ENCODE measurements at places on chromosomes 1 and 21. TPM values are rescaled to one million over a fixed set of nuclear protein-coding genes. Genes with fewer than 3 reads are reported as not detected.

DNA sequence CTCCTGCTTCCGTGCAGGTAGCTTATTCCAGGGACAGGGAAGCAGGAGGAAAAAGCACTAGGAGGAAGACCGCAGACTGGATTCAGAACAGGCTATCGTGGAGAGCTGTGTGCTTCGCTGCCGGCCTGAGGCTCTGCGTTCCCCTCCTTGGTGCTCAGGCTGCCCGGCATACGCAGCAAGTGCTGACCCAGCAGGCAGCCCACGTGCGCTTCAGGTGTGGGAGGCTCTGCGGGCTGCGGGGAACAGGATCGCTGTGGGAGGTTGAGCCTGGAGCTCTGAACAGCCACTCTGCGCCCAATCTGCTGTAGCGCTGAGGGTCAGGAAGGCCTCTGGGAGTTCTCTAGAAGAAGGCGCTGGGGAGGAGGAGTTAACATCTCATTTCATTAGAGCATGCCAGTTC is 27.9 kb downstream of the DOP1B start:
- DNase-seq, result no peak

DNA sequence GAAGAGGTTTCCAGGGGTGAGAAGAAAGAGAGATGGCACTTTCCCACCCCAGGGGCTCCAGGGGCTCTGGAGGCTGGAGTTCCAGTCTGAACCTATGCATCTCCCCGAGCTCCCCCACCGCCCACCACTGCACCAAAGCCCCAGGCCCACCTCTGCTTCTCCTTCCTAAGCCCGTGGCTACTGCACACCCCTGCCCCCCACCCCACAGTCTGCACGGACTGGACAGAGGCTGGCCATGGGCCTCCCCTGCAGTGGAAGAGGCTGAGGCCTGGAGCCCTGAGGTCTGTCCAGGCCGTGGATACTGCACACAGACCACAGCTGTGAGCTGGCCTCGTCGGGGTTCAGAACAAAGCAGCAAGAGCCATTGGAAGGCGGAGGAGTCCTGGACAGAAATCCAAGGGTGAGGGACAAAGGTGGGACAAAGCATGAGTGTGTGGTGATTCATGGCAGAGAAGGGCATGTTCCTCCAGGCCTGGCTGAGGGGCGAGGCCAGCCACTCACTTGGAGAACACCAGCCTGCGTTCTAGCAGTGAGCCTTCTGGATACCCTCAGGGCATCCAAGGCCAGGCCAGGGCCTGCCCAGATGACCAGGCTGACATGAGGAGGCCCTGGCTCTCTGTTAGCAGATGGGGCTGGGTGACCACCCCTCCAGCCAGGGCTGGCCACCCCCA is 244.8 kb upstream of the VAMP3 start:
- no peak for DNase-seq

DNA sequence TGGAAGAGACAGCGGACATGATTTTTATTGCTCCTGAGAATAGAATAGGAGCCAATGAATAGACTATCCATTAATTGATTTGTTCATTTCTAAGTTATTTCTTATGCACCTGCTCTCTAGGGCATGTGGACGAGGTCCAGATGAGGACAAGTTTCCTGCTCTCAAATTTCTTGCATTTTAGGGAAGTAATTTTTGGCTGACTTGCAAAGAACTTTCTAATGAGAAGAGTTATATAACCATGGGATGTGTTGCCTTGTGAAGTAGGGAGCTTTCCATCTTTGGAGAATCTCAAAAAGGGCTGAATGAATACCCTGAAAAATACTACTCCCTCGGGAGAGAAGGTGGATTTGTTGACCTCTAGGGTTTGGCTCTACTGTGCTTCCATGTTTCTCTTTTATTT is 243.0 kb downstream of the KIF26B start:
- no peak for DNase-seq

GRCh38 chr1:50422946-50423669 is at the start of gene DMRTA2:
DMRTA2 (minus strand) TSS chr1:50423443; CDS start chr1:50421536, 1,907 bp downstream.
- DNase-seq, result no peak

IQCC gene
- 0.78 TPM for total RNA-seq

OR2G6 gene
- not detected for total RNA-seq

LYPD8 gene
- total RNA-seq, result not detected

DNA sequence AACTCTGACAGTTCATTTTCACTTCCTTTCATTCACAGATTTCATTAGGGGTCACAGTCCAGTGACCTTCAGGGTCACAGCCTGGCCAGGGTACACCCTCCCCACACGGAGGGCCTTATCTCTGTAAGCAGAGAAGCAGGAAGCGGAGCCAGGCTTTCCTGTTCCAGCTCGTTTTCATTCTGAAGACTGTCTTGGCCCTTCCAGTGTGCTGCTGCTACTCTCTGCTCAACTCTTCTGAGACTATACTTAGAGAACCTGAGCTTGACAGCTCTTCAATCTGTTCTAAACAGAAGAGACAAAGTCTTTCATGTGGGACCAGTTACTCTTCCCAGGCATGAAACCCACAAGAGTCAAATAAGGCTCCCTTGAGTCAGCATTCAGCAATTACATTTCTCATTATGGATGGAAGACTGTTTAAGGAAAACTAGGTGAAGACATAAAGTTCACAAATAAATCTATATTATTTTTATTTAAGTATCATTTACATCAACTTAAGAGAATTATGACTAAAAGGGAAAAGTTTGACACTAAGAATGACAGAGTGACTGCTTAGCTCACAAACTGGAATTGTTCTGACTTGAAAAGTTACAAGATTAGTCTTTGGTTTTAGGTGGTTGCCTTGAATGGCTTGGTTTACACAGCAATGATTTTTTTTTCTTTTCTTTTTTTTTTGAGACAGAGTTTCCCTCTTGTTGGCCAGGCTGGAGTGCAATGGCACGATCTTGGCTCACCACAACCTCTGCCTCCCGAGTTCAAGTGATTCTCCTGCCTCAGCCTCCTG is 4.8 kb upstream of the TDRD10 start:
- DNase-seq, result no peak

CLCNKA gene
- 1.2 TPM for total RNA-seq

DNA sequence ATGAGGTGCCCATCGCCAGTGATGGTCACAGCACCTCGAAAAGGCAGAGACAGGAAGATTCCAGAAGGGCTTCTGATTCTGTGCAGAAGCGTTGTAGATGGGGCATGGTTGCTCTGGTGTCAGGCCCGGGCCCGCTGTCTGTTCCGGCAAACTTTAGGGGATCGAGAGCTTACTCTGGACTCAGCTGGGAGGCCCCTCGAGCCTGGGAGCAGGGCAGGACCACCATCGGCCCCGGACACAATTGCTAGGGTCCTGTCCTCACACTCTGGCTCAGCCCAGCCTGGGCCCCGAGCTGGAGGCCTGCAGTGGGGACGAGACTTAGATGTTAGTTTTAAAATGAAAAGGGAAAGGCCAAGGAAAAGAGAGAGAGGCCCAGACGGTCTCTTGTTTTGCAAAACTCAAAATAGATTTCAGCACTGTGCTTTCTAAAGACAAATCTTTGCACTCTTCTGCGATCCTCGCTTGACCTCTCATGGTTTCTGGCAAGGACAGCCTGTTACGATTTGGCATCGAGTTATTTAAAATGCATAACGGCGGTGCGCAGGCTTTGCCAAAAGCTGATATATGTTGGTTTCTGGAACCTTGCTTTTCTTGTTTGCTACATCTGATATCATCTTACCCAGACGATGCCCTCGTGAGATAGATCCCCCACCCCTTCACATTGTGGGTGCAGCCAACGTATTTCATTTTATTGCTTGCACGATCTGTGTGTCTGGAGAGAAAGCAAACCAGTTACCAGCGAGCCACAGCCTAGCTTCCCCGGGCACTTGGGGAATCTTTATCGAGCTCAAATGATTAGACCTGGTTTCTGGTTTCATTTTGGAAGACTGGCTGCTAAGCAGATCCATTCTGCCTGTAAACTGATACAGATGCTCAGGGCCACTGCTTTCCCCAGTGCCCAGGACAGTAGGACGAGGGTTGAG is 58.0 kb downstream of the PRDM16 start:
- no peak for DNase-seq

- DNase-seq, result peak; percentile 61
Measured at GRCh38 chr1:30462826-30463425, 260.5 kb downstream of the MATN1 start.

FMO2 gene
- total RNA-seq, result 19.8 TPM

DNA sequence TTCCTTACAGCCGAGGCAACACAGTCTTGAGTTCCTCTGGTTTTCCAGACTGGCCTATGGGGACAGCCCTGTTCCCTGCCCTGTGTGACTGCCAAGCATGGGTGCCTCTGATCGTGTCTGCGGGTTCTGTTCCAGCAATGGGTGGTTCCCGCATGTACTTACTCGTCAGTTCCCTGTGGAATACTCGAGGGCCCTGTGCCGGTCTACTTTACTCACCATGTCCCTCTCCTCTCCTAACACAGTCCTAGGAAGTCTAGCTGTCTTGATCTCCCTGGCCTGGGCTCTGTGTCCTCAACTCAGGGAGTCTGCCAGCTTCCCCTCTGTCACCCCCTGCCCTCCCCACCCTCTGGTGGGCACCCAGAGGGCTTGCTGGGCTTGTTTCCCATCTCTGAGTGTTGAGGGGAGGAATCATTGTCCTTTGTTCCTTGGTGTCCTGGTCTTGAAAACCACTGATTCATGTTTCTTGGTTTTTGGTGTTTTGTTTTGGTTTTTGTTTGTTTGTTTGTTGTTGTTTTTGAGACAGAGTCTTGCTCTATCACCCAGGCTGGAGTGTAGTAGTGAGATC is 36.0 kb downstream of the TRAPPC10 start:
- no peak for DNase-seq

- DNase-seq, result no peak
Measured at GRCh38 chr1:88462488-88463261, 221.4 kb upstream of the PKN2 start.

KISS1 gene
- total RNA-seq, result not detected

MEX3A gene
- total RNA-seq, result 0.24 TPM

- DNase-seq, result no peak
Measured at GRCh38 chr1:67348586-67349252, 41.0 kb downstream of the IL12RB2 start.

DNA sequence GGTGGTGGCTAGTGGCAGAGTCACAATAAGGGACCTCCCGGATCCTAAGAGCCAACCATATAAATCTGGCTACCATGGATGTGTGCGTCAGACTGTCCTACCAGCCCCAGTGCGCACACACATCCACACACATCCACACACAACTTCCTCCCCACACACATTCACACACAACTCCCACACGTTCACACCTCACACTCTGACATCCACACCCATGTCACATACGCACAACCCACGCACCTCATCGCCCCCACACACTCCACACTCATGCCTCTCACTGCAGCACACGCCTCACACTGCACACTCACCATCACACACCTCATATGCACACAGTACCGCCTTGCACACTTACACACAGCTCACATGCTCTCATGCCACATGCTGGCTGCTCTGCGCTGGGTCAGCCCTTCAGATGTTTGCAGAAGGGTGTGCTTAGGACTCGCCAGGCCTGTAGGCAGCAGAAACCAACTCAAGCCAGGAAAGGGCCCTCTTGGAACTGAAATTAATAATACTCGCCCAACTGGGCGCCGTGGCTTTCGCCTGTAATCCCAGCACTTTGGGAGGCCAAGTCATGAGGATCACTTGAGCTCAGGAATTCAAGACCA is 3.0 kb downstream of the LDLRAD2 start:
- no peak for DNase-seq

CYP4B1 gene
- not detected for total RNA-seq

ACTL8 gene
- total RNA-seq, result not detected

GRCh38 chr1:156655904-156656516 is 14.1 kb downstream of the BCAN start:
- no peak for DNase-seq

GRCh38 chr1:112346801-112347350 is 49.1 kb upstream of the CTTNBP2NL start:
- DNase-seq, result no peak

DNA sequence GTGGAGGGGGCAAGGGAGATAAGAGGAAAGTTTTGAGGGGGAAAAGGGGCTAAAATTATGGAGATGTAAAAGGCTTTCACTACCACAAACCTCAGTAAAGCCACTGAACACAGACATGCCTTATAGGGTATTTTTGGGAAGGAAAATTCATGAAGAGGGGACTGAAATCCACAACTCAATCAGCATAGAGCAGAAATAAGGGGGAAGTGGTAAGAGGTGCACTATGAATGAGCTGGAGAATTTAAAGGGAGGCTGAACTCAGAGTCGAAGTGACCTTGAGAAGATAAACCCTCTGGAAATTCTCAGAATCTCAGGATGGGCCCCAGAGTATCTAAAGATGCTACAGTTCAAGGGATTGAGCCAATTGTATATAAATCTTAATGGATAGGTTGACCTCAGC is 15.3 kb downstream of the RHEX start:
- DNase-seq, result no peak

DMRTA2 gene
- total RNA-seq, result 0.08 TPM

DNA sequence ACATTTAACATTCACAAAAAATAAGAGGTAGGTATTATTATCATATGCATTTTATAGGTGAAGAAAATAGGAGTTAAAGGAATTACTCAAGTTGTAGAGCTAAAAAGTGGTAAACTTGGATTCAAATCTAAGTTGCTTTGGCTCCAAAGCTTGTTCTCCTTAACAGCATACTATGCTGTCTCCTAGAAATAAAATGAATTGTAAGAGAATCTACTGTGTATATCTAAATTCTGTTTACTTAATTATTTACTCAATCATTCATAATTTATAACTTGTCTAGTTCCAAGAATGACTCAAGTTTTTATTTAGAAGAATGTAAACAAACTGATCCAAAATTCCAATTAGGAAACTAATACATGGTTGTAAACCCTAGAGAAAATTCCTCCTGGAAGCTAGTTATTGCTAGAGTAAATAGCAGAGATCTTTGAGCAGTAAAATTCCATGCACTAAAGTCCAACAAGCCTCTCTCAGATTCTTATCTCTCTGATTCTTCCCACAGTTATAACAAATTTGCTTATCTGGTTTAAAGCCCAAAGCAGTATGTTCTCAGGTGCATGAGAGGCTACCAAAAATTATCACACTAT is 132.5 kb upstream of the DPT start:
- DNase-seq, result no peak

DNA sequence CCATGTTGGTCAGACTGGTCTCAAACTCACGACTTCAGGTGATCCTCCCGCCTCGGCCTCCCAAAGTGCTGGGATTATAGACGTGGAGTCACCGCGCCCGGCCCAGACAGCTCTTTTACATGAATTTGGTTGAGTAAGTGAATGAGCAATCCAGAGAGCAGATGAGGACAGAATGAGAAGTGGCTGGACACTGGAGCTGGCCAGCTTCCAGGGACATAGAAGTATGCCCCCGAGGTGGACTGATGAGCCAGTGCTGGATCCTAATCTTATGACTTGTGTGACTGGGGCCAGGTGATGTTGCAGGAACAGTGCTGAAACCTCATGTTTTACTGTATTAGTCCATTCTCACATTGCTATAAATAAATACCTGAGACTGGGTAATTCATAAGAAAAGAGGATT is 35.9 kb upstream of the KANK4 start:
- peak; percentile 36 for DNase-seq

- peak; percentile 54 for DNase-seq
Measured at GRCh38 chr21:44084496-44085241, 22.5 kb upstream of the PWP2 start.

- DNase-seq, result no peak
Measured at GRCh38 chr1:118381197-118381869, 196.3 kb upstream of the SPAG17 start.

- DNase-seq, result peak; percentile 80
Measured at GRCh38 chr1:212012034-212012740, 23.2 kb downstream of the INTS7 start.

TMEM269 gene
- total RNA-seq, result not detected

GRCh38 chr1:205182930-205183329 is 28.6 kb downstream of the DSTYK start:
- DNase-seq, result no peak

Data from cardiac septum (tissue), 1 donor.